ENCODE measurements at places on chromosomes 3 and 15.

DNA sequence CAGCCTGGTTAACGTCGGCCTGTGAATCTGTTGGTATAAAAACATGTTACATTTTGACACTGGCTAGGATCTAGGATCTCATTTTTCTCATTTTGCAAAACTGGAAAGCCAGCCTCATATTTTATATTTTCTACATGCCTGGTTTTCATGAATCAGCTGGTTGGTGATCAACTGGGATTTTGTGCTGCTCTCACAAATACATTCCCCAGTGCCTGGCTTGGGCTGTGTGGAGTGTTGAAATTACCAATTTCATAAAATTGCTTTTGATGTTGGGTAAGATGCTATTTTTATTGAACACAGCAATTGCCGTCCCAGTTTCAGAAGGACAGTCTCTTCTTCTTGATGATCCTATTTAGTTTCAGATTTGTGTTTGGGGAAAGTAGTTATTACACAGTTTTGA lies 604.3 kb downstream of the TAFA4 start:
- H3K4me3 ChIP-seq: no peak overlapping the region
- no peaks in the 10 kb centered on the region for H3K4me1 ChIP-seq
- no peaks in the 10 kb centered on the region for H3K27me3 ChIP-seq
- no peak overlapping the region for H3K27ac ChIP-seq
- no peaks in the 10 kb centered on the region for H3K36me3 ChIP-seq

GRCh38 chr3:127222664-127223063 lies 29.7 kb downstream of the PRR23E start:
- DNase-seq: no peak
- peaks cover 9% of the 10 kb centered on the region for H3K4me1 ChIP-seq

GRCh38 chr3:181730316-181730715 lies 18.6 kb downstream of the SOX2 start:
- peaks cover 69% of the 10 kb centered on the region for H3K27me3 ChIP-seq
- no peak overlapping the region for H3K27ac ChIP-seq

GRCh38 chr3:149224736-149225594 lies 3.3 kb upstream of the CP start:
- H3K27me3 ChIP-seq: no peaks in the 10 kb centered on the region
- DNase-seq: no peak
- peaks cover 26% of the 10 kb centered on the region for H3K4me1 ChIP-seq
- peak overlapping the region; percentile 78 for H3K4me3 ChIP-seq

DNA sequence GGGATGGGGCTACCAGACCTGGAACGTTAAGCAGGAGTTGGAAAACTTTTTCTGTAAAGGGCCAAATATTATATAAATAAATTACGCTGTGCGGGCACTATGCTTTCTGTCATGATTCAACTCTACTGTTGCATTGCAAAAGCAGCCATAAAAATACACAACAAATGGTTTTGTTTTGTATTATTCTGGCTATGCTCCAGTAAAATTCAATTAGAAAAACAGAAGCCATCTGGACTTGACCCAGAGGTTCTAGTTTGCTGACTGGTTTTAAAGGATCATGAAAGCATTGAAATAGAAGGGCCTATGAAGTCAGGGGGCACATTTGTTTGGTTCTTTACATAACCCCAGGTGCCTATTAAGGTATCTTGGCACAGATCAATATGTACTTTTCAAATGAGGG lies 647.4 kb upstream of the LMCD1 start:
- H3K4me1 ChIP-seq: no peaks in the 10 kb centered on the region
- no peak overlapping the region for H3K27ac ChIP-seq
- no peaks in the 10 kb centered on the region for H3K36me3 ChIP-seq

DNA sequence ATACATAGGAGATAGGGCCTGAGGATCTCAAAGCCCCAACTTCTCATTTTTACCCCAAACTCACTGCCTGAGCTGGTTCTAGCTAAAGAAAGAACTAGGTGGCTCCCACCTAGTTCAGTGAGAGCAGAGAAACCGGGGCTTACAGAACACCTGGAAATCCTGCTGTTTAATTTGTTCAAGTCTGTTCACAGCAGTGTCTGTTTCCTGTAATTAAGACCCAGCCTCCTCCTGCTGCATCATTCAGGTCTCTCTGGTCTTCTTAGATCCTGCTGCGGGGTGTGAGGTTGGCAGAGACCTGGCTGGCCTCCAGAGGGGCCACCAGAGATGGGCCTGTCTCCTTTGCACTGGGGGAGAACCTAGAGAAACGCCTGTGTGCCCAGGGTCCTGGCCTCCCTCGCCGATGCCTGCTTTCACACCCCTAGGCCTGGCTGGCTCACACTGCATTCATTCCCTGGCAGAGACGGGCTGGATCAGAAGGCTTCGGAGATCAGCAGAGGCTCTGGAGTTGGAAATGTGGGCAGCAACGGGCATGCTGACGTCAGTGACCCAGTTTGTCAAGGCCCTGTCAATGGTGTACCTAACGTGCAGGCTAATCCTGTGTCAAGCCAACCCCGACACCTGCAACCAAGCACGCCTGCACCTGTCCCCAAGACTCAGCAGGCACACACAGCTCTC lies 4.9 kb upstream of the CHRNA3 start:
- H3K36me3 ChIP-seq: no peaks in the 10 kb centered on the region
- no peak overlapping the region for H3K27ac ChIP-seq
- H3K4me3 ChIP-seq: no peak overlapping the region
- H3K27me3 ChIP-seq: peaks cover 76% of the 10 kb centered on the region

- no peaks in the 10 kb centered on the region for H3K27me3 ChIP-seq
- H3K4me3 ChIP-seq: no peak overlapping the region
- peaks cover 10% of the 10 kb centered on the region for H3K4me1 ChIP-seq
- H3K36me3 ChIP-seq: peaks cover 4% of the 10 kb centered on the region
- H3K27ac ChIP-seq: no peak overlapping the region
Measured at GRCh38 chr3:190108804-190109203, 11.9 kb downstream of the P3H2 start.

- no peaks in the 10 kb centered on the region for H3K36me3 ChIP-seq
- DNase-seq: no peak
- H3K4me1 ChIP-seq: peaks cover 23% of the 10 kb centered on the region
- no peaks in the 10 kb centered on the region for H3K27me3 ChIP-seq
- no peak overlapping the region for H3K27ac ChIP-seq
Measured at GRCh38 chr15:39692356-39693327, 90.0 kb downstream of the FSIP1 start.

DNA sequence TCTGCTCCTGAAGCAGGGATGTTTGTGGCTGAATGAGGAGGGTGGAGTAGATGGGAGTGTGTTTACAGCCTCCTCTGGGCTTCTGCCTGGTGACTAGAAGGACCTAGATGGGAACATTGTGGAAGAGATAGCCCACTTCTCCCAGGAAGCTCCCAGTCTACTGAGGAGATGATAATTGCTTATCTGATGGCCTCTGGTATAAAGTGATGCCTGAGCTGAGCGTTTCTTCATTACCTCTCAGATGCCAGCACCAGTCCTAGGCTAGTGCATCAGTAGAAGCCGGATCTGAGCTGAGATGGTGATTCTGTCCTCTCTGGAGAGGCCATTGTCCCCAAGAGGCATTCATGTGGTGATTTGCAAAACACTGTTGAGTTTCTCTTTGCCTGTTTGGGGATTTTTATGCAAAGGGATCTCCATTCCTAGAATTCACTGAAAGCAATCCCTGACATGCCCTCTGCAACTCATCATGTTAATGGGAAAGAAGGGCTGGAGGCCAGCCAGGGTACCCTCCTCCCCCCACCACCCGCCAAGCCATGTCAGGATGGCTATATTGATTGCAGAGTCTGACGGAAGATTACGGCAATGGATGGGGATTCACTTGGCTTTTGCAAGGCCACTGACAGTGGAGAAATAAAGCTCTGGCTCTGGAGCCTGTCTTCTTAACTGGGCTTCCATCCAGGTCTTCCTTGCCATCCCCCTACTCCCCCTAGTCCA lies 166.4 kb upstream of the ROPN1 start:
- no peak for DNase-seq
- no peak overlapping the region for H3K4me3 ChIP-seq
- no peak overlapping the region for H3K27ac ChIP-seq
- no peaks in the 10 kb centered on the region for H3K27me3 ChIP-seq
- no peaks in the 10 kb centered on the region for H3K4me1 ChIP-seq
- no peaks in the 10 kb centered on the region for H3K36me3 ChIP-seq

DNA sequence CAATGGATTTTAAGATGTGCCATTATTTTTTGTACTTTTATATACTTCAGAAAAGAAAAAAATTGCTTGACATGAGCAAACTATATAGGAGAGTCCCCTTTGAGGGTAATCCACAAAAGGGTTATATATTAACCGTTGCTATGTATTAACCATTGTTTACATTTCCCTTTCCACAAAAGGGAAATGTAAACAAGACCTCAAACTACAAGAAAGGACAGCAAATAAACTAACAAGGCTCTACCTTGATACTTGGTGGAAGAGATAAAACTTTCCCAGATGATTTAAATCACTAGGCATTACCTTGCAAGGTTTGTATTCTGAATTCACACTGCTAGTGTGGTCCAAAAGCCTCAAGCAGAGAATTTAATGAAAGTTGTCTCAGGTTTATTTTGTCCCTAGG lies 616.3 kb upstream of the BCHE start:
- no peak for DNase-seq
- H3K4me3 ChIP-seq: no peak overlapping the region
- H3K27me3 ChIP-seq: no peaks in the 10 kb centered on the region
- H3K4me1 ChIP-seq: no peaks in the 10 kb centered on the region

- H3K36me3 ChIP-seq: peaks cover 3% of the 10 kb centered on the region
- H3K27ac ChIP-seq: no peak overlapping the region
- H3K4me3 ChIP-seq: no peak overlapping the region
- H3K4me1 ChIP-seq: peaks cover 35% of the 10 kb centered on the region
Measured at GRCh38 chr15:57059026-57059660, 140.7 kb downstream of the TCF12 start.

GRCh38 chr3:42262525-42262924 lies 3.5 kb downstream of the CCK start:
- H3K27me3 ChIP-seq: peaks cover 76% of the 10 kb centered on the region
- H3K27ac ChIP-seq: no peak overlapping the region
- H3K36me3 ChIP-seq: no peaks in the 10 kb centered on the region

- no peaks in the 10 kb centered on the region for H3K27me3 ChIP-seq
- DNase-seq: no peak
- peaks cover 40% of the 10 kb centered on the region for H3K4me1 ChIP-seq
- peak overlapping the region; percentile 67 for H3K27ac ChIP-seq
- no peak overlapping the region for H3K4me3 ChIP-seq
- peaks cover 14% of the 10 kb centered on the region for H3K36me3 ChIP-seq
Measured at GRCh38 chr3:14458434-14459275, 56.2 kb downstream of the SLC6A6 start.
